ENCODE measurements at places on chromosomes 12 and 14.

- DNase-seq, result no peak
Measured at GRCh38 chr12:116354950-116355783, 77.7 kb upstream of the MED13L start.

- DNase-seq, result no peak
Measured at GRCh38 chr12:49332891-49333371, 4.1 kb downstream of the C1QL4 start.

DNA sequence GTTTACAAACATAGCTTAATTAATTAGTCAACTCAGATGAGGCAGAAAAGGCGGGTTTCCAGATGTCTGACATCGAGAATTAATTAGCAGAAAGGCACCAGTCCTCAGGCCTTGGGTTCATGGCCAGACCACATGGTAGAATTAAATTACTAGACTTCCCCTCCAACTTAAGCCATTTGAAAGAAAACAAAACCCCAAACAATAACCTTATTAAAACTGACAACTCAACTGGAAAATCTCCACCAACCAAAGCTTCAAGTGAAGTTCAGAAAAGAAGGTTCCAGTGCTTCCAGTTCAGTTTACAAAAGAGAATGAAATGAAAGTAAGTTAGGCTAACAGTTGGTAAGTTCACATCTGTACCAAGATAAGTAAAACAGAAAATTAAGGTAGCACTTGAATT lies 349.5 kb downstream of the GRIN2B start:
- DNase-seq, result no peak

- no peak for DNase-seq
Measured at GRCh38 chr12:132429602-132429945, 60.4 kb upstream of the FBRSL1 start.

DNA sequence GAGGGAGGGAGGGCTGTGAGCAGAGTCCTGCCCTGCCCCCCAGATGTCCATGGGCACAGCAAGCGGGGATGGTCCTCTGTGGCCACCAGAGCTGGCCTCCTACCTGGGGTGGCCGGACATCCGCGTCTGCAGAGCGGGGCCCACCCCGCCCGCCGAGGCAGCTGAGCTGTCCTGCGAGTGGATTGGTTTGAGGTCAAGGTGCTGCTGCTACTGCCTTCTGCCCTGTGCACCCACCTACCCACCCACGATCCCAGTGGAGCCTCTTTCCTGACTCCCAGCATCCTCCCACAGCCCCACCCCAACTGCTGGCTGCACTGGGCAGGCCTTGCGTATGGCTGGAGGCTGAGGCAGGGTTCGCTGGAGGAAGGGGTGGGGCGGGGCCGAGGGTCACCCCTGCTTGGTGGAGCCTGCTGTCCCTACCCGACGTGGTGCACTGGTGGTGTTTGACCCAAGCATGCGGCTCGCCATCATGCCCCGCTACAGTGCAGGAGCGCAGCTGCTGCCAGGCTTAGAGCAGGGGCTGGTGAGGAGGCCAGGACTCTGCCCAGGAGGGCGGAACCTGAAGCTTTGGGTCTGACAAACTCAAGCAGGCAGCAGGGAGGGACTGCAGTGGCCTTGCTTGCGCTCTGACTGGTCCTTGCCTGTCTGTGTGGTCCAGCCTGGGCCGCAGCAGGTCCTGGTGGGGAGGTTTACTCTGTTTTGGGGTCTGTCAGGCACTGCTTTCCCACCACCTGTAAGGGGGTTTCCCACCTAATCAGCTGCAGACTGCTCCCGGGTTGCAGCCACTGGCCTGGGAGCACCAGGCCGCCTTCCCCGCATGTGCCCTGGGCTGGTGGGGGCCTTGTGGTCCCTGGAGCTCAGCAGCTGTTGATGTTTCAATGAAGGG lies 23.7 kb downstream of the CEP170B start:
- no peak for DNase-seq

DNA sequence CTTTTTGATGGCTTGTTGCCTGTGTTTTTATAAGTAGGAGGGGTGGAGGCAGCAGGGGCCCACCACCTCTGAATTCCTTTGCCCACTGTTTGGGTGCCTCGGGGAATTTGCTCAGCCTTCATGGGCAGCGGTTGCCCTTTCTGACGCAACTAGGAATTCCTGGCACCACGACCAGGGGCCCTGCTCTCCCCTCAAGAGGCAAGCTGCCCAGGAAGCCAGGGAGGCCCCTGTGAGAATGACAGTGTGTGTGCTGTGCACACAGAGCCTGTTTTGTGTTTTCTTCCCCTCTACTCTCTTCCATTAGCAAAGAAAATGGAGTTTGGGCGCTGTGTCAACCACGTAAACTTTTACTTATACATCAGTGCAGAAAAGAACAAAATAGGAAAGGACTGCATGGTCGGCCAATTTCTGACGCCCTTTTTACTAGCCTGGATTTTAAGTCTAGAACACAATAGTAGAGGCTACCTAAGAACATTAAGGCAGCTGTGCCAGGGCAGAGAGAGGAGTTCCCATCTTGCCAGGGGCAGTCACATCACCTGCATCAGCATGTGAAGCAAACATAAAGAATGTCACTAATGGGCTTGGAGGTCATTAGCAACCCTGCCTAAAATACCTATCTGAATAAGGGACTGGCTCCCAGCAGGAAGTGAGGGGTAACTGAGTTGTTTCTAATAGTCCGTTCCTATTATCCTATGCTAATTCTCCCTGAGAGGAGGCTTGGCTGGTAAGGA lies 17.9 kb upstream of the PTGR2 start:
- no peak for DNase-seq

DNA sequence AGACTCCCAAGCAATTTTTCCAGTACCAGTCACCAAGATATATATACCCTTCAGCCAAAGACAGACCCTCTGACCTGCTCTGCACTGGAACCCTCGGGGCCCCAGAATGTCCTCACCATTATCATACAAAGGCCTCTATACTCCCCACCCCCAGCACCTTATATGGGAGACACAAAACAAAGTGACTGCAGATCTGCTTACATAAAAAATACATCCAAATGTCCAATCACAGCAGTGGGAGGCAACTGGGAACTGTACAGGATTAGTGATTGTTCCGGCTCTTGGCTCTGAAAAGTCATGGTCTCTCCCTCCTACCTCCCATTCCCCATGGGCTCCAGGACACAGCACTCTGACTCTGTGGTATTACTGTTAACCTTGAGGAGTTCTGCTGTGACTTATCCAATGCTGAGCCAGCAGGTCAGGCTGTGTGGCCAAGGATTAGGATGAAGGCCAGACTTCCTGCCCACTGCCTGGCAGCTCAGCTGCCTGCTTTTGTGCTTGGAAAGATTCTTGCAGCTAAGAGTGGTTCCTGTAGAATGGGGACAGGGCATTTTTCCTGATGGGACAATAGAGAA lies 13.7 kb downstream of the OXA1L start:
- no peak for DNase-seq

- DNase-seq, result no peak
Measured at GRCh38 chr14:77488558-77488957, 10.1 kb downstream of the ISM2 start.

DNA sequence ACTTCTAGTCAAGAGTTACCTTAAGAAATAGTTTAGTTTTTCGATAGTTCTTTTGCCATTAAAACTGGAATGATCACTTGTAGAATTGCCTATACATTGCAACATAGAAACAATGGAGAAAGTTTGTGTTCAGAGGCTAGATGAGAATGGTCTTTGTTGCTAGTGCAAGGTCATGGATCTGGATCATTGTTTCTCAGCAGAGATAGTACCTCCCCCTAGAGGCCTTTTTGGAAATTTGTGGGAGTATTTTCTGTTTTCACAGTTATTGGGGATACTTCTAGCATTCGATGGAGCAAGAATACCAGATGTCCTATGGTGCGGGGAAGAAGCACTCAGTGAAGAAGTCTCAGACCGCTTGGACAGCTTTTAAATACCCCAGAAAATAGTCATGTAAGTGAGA lies 138.8 kb upstream of the HMGA2 start:
- peak; percentile 41 for DNase-seq

GRCh38 chr14:91270619-91271018 lies 26.1 kb upstream of the GPR68 start:
- no peak for DNase-seq

- DNase-seq, result no peak
Measured at GRCh38 chr14:84998216-84998615, 531.7 kb upstream of the FLRT2 start.

DNA sequence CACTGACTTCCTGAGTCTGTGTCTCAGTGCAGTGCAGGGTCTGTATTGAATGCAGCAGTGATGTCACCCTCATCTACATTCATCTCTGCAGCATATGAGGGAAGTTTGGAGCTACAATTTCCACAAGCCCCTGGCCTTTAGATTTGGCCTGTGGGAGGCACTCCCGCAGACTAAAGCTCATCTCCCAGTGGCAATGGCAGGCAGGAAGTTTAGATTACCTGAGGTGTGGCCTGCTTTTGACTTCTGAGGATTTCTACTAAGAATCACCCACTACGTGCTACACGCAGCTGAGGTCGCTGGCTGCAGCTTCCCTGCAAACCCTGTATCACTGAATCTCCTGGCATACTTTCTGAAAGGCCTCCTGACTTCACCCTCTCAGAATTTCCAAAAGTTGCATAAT lies 202.2 kb upstream of the PRKD1 start:
- DNase-seq, result no peak

DNA sequence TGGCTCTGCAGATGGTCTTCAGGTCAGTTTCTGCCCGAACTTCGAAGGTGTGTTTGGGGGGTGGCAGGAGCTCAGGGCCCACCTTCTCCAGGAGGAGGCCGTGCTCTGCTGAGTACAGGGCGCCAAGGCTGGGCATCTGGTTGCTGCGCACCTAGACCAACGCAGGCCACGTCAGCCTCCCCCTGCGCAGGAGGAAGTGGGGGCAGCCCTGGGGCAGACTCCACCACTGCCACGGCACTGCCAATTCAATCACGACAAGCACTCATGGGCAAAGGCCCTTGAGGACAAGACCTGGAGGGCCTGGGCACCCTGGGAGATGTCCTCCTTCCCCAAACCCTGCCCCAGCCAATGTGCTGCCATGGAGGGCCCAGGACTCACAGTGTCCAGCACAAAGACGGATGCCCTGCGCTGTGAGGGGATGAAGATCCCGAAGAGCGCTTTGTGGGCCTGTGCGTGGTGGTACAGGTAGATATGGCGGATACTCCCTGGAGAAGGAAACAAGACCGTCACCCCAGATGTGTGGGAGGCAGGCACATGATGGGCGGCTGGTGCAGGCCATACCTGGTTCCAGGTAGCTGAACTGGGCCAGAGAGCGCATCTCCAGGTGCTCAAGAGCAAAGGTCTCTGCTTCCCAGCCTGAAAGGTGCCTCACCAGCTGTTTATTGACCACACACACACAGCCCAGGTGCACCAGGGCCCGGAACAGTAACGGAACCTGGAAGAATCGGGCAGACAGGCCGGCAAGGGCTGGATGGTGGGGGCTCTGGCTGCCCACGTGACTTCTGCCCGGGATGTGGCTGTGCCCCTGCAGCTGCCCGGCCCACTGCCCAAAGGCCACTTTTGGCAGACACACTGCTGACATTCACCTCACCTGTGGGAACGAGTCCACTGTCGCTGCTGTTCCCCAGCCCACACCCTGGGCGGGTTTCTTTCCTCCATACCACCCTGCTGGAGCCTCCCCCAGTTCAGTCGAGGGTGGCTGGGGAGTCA lies 24.6 kb downstream of the P2RX2 start:
- no peak for DNase-seq

- DNase-seq, result no peak
Measured at GRCh38 chr12:18752280-18752920, 14.5 kb downstream of the CAPZA3 start.

DNA sequence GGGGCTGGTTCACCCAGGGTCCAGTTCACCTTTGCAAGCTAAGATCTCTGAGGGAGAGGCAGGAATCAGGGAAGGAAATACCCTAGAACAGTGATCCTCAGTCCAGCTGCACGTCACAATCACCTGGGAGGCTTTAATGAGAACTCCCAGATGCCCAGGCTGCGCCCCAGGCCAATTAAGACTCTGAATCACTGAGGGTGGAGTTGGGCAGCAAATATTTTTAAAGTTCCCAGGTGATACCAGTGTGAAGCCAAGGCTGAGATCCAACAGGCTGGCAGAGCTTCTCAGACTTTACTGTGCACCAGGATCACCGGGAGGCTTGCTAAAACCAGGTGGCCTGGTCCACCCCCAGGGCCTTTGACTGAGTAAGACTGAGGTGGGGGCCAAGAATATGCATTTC lies 23.8 kb downstream of the MYL2 start:
- DNase-seq, result no peak

DNA sequence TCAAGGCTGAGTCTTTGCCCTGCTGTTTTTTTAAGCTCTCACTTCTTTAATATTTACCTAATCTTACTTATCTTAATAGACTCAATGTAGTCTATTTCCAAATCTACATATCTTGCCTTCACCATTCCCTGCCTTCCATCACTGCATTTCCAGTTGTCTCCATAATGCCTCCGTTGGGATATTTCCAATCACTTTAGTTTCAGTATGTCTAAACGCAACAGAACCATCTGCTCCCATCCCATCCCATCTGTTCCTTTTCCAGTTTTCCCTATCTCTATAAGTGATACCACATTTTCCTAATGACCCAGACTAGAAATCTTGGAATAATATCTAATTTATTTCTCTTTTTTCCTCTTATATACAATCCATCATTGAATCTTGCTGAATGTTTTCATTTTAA lies 15.1 kb upstream of the CCDC198 start:
- DNase-seq, result no peak

DNA sequence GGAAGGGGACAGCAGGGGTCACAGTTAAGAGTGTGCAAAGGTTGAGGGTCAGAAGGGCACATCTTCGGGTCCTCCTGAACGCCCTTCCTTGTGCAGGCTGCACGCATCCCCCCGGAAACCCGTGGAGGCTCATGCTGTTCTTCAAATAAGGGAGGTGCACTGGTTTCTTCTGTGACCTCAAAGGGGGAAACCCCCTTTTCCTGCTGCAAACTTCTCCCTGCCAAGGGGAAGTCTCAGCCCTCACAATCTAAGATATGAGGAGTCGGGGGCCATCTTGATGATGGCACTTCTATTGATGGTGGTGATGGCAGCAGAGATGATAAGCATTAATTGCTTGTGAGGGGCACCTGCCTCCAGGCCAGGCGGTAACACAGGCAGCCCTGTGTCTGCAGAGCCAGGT lies 40.0 kb downstream of the ISCA2 start:
- peak; percentile 72 for DNase-seq

DNA sequence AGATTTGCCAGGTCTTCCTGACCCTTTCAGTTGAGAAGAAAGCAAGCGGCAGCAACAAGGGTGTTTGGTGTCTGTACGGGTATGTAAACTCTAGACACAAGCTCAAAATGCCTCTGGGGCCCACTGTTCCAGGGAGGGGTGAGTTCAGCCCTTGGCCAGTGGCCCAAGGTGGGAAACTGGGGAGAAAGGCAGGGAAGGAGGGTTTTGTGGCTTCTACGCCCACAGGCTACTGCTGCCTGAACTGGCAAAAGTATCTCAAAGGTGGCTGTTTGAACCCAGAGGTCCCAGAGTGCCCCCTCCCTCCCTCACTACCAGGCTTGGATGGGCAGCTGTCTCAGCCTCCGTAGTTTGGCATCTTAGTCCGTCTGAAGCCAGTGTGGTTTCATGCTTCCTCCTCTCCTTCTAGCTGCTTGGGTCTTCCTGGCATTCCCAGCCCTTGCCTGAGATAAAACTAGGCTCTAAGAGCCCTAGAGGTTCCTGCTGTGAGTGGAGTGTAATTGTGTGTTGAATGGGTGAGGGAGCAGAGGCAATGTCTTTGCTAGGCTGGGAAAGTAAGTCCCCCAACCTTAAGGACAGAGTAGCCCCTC lies 5.5 kb downstream of the HOXC5 start:
- DNase-seq, result no peak

GRCh38 chr14:22513066-22513812 lies 75.8 kb downstream of the DAD1 start:
- no peak for DNase-seq
